ENCODE measurements at places on chromosomes 2 and 18.

DNA sequence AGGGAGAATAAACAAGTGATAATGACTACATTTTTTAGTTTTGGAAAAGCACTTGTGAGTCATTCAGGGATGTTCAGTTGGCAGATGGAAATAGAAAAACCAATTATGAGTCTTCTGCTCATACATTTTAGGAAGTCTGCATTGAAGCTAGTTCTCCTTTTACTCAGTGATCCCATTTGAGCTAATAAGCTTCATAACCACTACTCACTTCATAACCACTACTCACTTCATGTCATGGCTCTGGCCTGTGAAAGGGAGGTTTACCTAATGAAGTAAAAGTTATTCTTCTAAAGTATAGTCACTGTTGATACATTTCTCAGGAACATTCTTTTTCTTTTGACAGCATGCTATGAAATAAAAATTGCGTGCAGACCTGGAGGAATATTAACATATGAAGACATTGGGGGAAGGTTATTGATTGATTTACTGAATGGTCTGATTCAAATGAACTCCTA is 948.7 kb downstream of the TSN start:
- no peak for DNase-seq

GRCh38 chr2:19580830-19581229 is 222.4 kb upstream of the OSR1 start:
- no peak for DNase-seq

- DNase-seq, result no peak
Observed at GRCh38 chr2:222049946-222050345, 248.9 kb downstream of the PAX3 start.

DNA sequence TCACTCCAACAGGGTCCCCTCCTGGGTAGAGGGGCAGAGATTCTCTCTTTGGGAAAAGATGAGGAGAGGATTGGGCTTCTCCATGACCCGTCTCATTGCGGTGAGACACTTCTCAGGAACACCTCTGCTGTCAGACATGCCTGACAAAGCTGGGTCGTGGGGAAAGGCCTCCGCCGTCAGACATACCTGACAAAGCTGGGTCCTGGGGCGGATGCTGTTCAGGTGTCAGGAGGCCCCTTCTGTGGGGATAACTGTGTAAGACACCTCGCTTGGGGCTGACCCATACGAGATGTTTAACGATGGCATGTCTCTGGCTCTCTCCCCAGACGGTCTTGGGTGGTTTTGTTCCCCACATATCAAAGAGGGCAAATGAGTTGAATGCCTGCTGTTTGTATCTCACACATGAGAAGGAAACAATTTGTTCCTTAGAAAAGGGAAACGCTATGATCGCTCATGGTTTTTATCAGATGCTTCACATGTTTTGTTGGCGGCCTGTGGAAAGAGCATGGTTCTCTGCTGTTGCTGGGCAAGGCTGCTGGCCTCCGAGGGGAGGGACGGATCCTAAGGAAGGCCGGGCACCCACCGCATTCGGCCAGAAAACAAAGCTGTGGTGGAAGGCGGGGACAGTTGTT is 40.8 kb upstream of the PXDN start:
- DNase-seq, result no peak

GRCh38 chr2:550860-551567 is 126.2 kb downstream of the TMEM18 start:
- no peak for DNase-seq

DNA sequence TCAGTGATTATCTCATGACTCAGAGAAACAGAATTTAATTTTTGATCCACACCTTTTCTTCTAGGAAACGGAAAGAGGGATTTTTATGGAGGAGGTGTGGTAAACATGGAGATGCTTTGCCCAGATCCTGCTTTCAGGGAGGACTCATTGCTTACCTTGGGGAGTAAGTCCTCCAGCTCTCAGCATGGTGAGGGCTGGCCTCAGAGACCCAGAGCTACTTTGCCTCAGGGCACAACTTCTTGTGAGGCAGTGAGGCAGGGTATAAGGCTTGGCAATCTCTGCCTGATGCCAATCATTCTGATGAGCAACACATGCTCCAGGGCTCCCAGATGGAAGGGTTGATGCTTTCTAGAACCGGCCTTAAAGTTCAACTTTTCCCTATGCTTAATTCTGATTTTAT is 189.9 kb upstream of the DCC start:
- no peak for DNase-seq

GRCh38 chr2:71577209-71577608 is 123.8 kb downstream of the DYSF start:
- DNase-seq, result no peak

Data from NCI-H1092 (cell line).